Progenitor cell of endocrine pancreas (in vitro differentiated cells): ENCODE measurements at places on chromosomes 12 and 14. TPM values are rescaled to one million over a fixed set of nuclear protein-coding genes. Genes with fewer than 3 reads are reported as not detected.

GRCh38 chr12:106193394-106194215 lies 54.2 kb downstream of the CKAP4 start:
- no peak for DNase-seq

GRCh38 chr12:94802796-94803195 lies 152.4 kb upstream of the TMCC3 start:
- no peak for DNase-seq

GRCh38 chr14:24988760-24989159 lies 61.2 kb downstream of the STXBP6 start:
- no peak for DNase-seq

DNA sequence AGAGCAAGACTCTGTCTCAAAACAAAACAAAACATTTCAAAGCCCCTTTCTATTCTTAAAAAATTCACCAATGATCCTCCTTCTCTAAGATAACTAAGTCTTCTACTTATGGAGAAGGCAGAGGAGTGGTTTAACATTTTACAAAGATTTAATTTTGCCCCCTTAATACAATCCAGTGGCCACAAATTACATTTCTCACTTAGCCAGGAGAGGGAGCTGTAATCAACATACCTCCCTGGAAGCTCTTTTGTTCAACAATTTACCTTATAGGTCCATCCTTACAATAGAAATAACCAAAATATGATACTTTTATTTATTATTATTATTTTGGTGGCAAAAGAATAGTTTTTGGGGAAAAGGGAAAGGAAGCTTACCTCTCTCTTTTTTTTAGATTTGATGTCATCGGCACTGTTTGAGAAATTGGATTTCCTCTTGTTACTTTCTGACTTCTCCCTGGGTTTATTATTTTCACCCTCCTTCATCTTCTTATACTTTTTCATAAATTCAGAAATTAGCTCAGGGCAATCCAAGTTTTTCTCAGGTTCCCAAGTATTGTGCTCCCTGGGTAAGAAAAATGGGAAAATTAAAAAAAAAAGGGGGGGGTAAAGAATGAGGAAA lies 28.1 kb downstream of the CBX5 start:
- no peak for DNase-seq

CD4 gene
- 1.5 and 2.1 TPM in 2 replicates for total RNA-seq

GRCh38 chr12:29104516-29104915 lies 44.6 kb upstream of the FAR2 start:
- DNase-seq: no peak

- no peak for DNase-seq
These were observed 16.4 kb downstream of the MLXIP start for GRCh38 chr12:122094735-122095631.

DNA sequence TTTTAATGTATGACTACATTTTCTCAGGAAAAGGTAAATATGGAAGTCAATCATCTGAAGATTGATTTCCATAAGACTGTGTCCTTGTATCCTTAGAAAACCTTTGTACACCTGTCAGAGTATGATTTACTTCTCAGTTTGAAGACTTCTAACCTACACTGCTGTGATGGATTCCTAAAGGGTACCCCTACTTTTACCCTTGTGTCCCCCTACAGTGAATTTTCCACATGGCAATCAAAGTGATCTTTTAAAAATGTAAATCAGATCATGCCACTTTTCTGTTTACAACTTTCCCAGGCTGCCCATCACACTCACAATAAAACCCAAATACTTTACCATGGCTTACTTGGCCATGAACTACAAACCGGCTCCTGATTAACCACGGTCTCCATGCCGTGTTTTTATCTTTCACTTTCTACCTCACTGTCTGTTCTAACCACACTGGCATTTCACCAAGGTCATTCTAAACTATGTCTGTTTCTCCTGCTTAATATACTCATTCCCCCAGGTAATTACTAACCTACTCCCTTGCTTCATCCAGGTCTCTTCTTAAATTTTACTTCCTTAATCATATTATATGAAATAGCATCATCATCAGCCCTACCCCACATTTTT lies 8.1 kb downstream of the DNAI7 start:
- DNase-seq: no peak

DNA sequence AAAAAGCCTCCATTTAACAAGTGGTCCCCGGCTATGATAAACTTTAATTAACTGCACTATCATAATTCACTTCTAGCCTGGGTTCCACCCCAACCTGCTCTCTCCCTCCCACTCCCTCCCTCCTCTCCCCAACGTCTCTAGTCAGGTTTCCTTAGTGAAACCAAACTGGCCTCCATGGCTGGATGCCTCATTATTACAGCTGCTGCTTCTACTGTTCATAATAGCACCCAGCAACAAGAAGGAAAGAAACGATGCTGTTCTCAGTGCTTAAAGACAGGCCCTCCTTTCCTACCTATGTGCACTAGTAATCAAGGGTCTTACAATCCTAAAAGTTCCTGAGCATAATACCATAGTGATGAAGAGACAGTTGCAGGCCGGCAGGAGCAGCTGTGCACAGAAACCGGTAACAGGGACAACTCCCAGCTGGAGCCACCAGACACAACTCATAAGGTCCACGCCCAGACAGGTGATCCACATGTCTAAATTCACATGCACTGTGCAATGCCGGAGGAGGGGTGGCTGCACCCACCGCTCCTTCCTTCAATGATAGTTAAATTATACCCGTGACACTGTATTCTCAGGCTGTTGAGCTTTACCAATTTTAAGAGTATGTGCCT lies 6.2 kb downstream of the IRF2BPL start:
- no peak for DNase-seq

DNA sequence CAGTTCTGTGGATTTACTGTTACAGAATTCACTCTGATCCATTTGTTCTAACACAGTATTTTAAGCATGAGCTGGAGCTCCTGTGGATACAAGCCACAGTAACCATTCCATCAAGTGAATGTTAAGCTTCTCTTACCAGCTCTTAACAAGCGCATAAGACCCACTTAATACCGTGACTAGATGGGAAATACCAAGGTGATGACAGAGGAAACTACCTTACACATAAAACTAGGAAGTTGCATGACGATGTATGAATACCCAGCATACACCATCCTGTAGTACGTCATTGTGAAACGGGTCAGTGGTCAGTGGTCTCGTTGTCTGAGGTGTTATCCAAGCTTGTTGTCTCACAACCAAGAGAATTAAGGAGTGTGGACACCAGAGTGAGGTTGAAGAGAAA lies 2.0 kb upstream of the GALC start:
- DNase-seq: no peak

DNA sequence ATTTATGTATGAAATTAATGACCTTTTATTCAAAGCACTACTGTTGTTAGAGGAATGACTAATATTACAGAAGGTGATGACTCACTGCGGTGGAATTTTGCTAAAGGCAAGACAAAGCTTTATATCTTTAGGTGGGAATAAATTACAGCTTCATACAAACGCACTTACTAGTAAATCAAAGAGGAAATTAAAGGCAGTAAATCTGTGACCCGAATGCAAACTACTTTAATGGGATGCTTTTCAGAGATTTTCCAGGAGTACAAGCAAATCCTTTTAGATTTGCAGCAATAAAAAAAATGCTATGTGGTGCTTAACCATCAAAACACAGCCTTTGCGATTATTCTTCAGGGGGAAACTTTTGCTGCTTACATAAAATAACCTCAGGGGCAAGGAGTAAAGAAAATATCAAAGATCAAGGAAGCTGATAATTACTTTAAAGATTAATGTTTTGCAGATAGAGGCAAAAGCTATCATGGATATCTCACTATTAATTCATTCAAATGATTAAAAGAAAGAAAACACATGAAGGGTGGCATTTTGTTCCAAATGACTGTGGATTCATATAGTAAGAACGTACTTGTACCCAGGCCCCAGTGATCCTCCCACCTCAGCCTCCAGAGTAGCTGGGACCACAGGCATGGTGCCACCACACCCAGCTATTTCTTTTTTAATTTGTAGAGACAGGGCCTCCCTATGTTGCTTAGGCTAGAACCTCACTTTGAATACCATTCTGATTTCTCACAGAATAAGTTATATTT lies 98.9 kb downstream of the DENND5B start:
- DNase-seq: no peak

DNA sequence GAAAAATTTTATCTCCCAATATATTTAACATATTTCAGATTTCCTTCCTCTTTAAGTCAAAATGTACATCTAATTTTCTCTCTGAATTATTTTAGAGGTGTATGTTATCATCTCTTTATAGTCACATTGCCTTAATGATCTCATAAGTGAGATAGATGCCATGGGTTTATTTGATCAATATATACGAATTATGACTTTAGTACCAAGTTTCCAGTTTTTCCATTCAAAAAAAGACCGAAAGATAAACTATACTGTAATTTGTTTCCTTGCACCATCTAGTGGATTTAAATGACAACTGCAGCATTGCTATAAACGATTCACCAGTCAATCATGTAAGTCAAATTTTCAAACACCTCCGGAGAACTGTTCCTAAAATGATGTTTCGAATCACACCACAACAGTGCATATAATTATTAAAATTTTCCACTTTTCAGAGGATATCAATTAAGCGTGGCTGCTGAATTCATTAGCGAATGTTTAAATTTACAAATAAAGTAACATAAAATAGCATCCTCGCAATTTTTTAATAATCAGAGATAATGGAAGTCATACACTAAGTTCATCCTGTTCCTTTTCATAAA lies 419 bp upstream of the ATXN7L3B start:
- no peak for DNase-seq

- no peak for DNase-seq
These were observed 830.1 kb upstream of the MGAT4C start for GRCh38 chr12:87086118-87086891.

DNA sequence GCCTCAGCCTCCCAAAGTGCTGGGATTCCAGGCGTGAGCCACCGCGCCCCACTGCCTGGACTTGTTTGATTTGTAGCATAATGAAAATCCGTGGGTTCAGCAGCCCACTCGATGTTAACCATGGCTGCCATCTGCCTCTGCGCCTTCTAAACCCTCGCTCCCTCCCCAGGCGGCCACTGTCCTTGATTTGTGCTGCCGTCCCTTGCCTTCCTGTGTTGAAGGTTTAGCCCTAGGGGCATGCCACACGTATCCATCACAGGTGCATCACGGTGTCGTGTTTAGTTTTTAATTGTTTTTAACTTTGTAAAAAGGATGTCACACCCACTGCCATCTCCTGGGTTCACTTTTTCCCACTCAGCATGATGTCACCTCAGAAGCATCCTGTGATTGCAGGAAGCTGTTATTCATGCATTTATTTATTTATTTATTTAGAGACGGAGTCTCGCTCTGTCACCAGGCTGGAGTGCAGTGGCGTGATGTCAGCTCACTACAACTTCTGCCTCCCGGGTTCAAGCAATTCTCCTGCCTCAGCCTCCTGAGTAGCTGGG lies 24.5 kb upstream of the ULK1 start:
- no peak for DNase-seq

DNA sequence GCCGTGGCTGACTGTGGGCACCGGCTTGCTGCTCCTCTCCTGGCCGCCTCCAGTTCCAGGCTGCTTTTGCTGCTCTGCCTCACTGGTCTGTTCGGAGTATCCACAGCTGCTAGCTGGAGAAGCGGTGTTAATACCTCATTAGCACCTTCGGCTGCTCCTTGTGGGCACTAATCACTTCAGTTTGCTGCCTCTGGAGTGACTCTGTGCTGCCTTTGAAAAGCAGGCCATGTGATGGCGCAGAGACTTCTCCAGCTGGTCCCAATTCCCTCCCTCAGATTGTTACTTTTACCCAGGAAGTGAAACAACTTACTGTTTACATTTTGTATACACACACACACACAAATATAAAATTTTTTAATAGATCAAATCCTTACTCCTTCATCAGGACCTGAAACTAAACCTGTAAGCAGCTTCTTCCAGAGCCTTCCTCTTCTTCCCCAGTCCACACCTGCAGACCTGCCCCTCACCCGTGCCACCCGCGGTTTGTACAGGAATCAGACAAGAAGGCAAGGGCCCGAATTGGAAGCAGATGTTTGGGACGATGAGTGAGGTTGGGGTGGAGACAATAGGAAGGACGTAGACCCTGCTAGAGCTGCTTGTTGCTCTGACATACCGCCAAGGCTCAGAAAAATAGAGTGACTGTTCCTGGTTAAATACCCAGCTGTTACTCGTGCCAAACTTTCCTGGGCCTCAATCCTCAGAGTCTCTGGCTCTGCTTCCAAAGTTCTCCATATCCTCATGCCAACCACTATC lies 41.5 kb upstream of the LTBP2 start:
- DNase-seq: no peak

PRIMA1 gene
- total RNA-seq: 3.2 and 4.0 TPM in 2 replicates

GRCh38 chr12:6830999-6831398 lies 2.8 kb downstream of the P3H3 start:
- no peak for DNase-seq

MYBPC1 gene
- total RNA-seq: 0.16 TPM in 1 of 2 replicates, not detected in the other

DNA sequence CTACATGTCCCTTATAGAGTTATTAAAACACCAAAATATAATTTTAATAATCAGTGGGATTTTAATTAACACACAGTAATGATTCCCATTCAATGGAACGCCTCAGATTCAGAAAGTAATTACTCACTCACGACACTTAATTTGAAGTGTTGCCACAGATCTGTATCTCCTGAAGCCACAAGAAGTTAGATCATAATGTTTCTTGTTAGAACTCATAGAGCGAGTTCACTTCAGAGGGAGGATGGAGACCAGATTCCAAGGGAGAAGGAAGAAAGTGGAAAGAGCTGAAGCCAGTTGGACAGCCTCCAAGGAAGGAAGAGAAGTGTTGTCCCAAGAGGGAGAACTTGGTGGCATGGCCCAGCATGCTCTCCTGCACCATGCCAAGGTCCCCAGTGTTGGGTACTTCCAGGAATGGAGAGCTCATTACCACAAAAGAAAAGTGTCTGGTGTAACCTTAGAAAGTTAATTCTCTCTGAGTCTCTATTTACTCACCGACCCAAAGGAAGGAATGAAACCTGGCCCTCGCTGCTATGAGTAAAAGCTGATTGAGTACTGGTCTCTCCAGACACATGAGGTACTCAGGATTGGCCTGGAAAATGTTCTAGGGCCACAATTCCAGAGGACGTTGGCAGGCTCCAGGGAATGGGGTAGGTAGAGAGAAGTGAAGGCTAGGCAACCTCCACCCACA lies 305.4 kb downstream of the BCL11B start:
- no peak for DNase-seq

GRCh38 chr12:90622431-90622830 lies 332.5 kb downstream of the CCER1 start:
- no peak for DNase-seq

DNA sequence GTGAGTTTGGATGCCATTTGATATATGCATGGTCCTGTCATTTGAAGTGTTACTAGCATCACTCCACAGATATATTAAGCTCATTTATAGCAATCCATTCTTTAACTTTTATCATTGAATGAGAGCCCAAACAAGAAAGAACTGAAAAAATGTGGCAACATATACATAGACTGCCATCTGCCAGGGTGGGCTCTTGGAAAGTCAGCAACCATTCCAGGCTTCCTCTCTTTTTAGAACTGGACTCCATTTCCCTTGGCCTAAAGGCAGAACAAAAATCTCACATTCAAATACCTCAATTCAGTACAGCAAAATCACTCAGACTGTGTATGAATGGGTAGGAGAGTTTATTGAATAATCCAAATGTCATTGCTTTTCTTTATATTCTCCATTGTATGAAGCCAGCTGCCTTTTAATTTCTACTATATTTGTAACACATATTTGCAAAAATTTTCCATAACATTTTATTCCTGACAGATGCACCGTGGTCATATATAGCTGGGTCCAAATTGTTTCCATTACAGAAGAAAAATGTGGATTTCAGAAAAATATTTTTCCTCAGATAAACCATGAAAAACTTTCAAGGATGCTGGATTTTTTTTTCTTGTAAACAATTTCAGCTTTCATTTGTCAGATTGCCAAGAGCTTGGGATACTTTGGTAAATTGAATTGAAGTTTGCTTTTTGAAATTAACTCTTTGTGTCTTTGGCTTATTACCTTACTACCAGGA lies 1252.3 kb upstream of the SEL1L start:
- DNase-seq: no peak

- no peak for DNase-seq
These were observed 420.9 kb downstream of the PCNX1 start for GRCh38 chr14:71328183-71328582.

NXPH4 gene
- 1.7 and 2.0 TPM in 2 replicates for total RNA-seq
